ENCODE measurements at places on chromosomes 3 and 15. TPM values are rescaled to one million over a fixed set of nuclear protein-coding genes. Genes with fewer than 3 reads are reported as not detected.

The PAQR5 gene
- not detected for total RNA-seq

DNA sequence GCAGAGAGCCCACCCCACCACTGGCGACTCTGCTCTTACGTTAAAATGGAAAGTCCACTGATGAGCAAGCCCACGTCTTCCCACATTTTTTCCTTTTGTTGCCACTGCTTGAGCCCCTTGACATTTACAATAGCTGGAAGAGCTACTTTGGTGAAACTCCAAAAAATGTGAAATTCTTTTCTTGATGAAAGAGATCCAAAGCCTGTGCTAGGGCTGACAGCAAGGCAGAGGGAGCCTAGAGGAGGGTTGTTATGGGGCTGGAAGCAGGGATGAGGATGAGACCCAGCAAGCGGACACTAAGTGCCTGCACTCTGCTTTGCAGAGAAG lies 97.1 kb downstream of the CEMIP start:
- H3K27me3 ChIP-seq: peaks cover 4% of the 10 kb centered on the region
- DNase-seq: no peak
- H3K36me3 ChIP-seq: no peaks in the 10 kb centered on the region
- H3K4me3 ChIP-seq: no peak overlapping the region
- H3K27ac ChIP-seq: no peak overlapping the region

- DNase-seq: no peak
- no peaks in the 10 kb centered on the region for H3K27me3 ChIP-seq
- no peaks in the 10 kb centered on the region for H3K36me3 ChIP-seq
- H3K27ac ChIP-seq: no peak overlapping the region
- H3K4me1 ChIP-seq: no peaks in the 10 kb centered on the region
These were observed 502.1 kb downstream of the ZBBX start for GRCh38 chr3:166877971-166878370.

The CISH gene
- total RNA-seq: 369 TPM

DNA sequence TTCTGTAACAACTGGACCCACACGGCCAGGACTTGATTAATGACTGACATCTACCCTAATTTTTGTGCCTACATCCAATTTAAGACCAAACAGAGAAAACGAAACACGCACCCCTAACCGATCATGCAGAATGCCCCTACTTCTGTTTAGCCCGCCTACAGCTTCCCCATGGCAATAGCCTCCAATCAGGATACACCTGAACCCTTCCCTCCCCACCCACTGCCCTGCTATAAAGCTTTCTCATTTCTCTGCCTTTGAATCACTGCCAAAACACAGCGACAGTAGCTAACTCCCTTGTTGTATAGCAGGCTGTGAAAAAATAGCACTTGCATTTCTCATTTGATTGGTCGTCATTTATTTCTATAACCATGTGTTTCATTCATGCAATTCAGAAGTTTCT lies 45.2 kb upstream of the DPPA4 start:
- no peak overlapping the region for H3K27ac ChIP-seq
- H3K4me1 ChIP-seq: no peaks in the 10 kb centered on the region
- no peaks in the 10 kb centered on the region for H3K36me3 ChIP-seq
- no peaks in the 10 kb centered on the region for H3K27me3 ChIP-seq

- H3K27ac ChIP-seq: no peak overlapping the region
- no peak overlapping the region for H3K4me3 ChIP-seq
- no peak for DNase-seq
- H3K36me3 ChIP-seq: no peaks in the 10 kb centered on the region
- no peaks in the 10 kb centered on the region for H3K27me3 ChIP-seq
- no peaks in the 10 kb centered on the region for H3K4me1 ChIP-seq
These were observed 56.9 kb downstream of the CADPS start for GRCh38 chr3:62818347-62818746.
